Endothelial cell (in vitro differentiated cells): ENCODE measurements at places on chromosomes 2 and 18. TPM values are rescaled to one million over a fixed set of nuclear protein-coding genes. Genes with fewer than 3 reads are reported as not detected.

The BIN1 gene
- 182 TPM for total RNA-seq

- DNase-seq: no peak
Measured at GRCh38 chr2:111139637-111140317, 19.1 kb downstream of the BCL2L11 start.

- no peak for DNase-seq
Measured at GRCh38 chr2:20862850-20863249, 39.9 kb upstream of the LDAH start.

DNA sequence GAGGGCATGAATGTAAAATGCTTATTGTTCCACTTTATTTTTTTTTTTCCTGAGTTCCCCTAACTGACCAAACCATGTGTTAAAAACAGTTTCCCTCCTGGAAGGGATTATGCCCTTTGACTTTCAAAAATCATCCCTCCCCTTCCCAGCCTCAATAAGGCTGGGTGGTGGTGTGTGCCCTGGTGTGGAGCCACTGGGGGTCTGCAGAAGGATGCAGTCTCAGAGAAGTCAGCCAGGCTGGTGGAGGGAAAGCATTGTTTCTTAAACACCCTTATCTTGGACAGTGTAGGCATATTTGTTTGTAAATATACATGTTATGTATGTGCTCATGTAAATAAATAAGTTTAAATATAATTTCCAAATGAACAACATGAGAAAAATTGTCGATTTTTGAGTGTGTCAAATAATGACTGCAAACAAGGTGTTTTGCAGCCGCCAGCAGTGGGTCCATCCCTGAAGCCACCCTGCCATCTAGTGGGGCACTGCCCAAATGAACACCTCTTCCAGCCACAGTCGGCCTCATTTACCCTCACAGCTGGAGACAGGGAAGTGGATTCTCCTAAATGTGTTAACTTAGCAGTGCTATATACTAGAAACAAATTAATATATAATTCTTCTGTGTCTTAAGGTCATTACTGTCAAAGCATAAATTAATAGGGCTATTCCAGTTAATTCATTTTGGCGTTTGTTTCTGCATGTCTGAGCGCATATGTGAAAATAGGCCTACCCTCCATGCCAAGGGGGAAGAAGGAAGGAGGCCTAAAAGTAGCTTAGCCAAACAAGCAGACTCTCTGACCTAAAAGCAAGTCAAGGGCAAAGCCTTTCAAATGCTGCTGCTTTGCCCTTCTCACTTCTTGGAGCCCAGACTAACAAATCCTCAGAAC lies 209.6 kb upstream of the PIK3C3 start:
- DNase-seq: peak; percentile 70

DNA sequence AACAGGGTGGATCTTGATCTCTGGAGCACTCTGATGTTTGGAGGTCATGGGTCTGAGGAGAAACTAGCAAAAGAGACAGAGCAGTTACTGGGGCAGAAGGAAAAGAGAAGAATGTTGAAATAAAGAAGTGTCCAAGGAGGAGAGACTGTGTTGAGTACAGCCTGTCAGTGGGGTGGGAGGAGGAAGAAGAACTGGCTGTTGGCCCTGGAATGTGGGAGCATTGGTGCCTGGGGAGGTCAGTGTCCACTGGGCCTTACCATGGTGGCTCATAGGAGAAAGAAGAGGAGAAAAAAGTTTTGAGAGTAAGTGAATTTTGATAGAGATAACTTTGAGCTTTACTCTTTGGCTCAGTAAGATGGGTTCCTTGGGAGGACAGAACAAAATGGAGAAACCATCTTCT lies 499.0 kb downstream of the TXNL1 start:
- no peak for DNase-seq

DNA sequence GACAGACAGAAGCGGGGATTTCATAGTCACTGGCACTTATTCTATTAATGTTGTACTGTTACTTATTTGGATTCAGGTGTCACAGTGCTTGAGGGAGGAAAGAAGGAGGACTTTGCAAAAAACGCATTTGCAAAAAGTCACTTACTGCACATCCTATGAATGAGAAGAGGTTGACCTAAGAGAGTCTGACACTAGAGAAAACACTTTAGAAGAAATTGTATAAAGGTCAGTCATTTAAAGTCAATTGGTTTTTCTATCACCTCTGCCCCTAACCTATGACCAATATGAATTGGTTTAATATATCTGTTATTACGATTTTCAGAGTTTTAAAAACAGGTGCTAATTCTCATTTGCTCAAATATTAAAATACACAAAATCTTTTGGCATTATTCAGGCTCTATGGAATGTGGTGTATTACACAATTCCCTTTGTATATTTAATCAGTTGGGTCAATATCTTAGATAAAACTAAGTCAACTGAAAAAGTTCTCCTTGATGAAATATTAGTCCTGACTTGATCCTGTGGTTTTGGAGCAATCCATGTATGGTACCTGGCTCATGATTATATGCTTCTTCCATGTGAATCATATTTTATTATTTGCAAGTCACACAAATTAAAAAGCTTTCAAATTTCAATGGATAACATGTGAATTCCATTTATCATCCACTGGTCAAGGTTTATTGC lies 157.4 kb downstream of the CDH2 start:
- no peak for DNase-seq

- DNase-seq: peak; percentile 49
Measured at GRCh38 chr2:153873052-153874048, 1.6 kb downstream of the GALNT13 start.

GRCh38 chr18:22257022-22257543 lies 87.7 kb downstream of the GATA6 start:
- no peak for DNase-seq

DNA sequence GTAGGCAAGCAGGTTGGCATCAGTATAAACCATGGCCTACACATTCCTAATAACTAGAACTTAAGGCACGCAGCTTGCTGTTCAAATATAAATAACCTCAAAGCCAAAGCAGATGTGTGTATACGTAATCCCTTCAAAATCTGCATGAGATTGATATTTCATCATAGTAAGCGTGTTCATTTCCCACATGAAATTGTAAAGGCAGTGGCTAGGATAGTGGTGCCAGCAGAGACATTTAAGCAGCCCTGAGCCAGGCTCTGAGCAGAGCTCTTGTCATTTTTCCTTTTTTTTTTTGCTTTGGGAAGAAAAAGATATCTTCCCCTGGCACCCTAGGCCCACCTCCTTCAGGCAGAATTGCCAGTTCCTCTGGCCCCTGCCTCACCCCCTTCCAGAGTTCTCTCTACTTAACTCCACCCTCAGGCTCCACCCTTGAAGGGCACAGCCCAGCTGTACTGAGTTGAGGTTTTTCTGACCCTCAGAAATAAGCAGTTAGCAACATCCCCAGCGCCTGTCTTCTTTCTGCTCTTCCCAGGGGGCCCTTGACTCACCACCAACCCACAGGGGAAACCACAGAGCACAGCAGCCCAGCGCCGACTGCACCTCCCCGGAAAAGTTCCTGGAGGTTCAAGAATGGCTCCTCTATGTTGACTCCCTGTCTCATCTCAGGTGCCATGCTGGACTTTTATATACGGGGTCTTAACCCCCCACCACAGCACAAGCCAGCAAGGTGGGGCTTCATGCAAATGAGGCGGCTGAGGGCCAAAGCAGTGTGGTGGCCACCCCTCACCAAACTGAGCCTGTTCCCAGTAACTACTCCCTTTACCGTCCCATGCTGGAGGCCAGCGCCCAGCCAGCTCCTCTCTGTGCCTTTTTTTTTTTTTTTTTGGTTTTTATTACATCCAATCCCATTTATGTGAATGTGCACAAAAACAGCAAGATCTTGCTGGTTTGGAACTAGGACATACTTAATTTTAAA lies 84.7 kb downstream of the EHD3 start:
- DNase-seq: no peak

GRCh38 chr2:135037831-135038230 lies 9.4 kb downstream of the MAP3K19 start:
- no peak for DNase-seq
